SHP77 (cell line): ENCODE measurements at places on chromosomes 6 and 20.
A peak's percentile ranks its signal among the peaks of the same experiment; 100 is the strongest.

DNA sequence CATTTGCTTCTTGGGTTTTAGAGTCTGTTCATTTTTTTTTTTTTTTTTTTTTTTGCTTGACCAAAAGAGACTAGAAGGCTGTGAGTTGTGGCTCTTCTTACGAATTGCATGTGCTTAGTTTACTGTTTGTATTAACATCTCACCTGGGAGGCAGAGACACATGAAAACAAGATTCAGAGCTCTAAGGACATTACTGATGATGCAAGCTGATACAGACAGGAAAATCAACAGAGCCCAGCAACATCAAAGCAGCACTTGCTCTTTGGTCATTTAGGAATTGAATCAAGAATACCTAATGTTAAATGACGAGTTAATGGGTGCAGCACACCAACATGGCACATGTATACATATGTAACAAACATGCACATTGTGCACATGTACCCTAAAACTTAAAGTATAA lies 55.7 kb upstream of the HS3ST5 start:
- DNase-seq, result no peak

- no peak for DNase-seq
These were observed 36.0 kb upstream of the MPC1 start for GRCh38 chr6:166418691-166419143.

GRCh38 chr20:2814076-2814475 lies 711 bp upstream of the C20orf141 start:
- DNase-seq, result no peak

- DNase-seq, result no peak
These were observed 132.4 kb upstream of the MAFB start for GRCh38 chr20:40821429-40821828.

GRCh38 chr20:1660246-1660645 lies 2.7 kb upstream of the SIRPG start:
- no peak for DNase-seq

DNA sequence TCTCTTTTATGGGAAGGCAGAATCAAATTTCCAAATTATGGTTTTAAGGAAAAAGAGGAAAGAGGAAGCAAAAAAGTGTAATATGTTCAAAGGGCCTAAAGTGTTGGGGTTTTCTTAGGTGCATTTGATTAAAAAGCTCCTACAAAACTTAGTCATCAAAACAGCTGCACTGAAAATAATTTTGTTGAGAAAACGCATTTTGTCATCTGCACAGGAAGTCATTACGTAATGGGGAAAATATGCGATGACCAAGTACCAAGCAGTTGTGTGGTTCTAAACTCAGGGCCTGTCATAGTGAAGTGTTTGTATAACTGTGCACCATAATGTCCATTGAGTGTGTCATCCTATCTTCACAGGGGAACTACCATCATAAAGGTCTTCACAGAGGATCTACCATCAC lies 15.6 kb downstream of the HAO1 start:
- peak; percentile 6 for DNase-seq

DNA sequence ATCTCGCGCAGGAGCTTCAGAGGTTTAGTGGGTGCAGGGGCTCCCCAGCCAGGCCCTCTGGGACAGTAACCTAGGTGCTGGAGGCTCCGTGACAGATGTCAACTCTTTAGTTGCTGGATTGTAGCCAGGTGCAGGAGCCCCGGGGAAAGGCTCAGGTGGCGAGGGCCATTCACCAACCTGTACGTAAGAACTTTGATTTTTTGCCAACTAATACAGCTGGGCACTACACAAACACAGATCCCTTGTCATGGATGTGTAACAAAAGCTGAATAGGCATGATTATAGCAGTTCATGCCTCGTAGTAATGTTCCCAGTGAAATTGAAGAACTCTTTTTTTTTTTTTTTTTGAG lies 82.6 kb downstream of the CDC5L start:
- DNase-seq, result peak; percentile 85

- DNase-seq, result no peak
These were observed 36.0 kb upstream of the IRF4 start for GRCh38 chr6:355373-356208.

DNA sequence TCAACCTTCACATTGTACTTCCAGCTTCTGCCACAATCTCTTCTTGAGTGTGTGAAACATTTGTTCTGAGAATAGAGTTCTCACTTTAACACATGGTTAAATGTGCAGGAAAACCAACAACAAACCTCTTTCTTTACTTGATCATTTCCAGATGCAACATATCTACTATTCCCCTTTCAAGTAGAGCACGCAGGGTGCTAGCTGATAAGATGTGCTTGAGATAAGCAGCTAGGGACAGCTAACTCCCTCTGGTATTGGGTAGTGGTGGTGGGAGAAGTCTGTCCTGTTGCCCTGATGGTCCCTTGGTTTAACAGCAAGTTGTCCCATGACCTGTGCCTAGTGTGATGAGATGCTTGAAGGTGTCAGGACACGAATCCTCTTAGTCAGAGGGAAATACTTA lies 15.4 kb upstream of the HMGCLL1 start:
- no peak for DNase-seq

DNA sequence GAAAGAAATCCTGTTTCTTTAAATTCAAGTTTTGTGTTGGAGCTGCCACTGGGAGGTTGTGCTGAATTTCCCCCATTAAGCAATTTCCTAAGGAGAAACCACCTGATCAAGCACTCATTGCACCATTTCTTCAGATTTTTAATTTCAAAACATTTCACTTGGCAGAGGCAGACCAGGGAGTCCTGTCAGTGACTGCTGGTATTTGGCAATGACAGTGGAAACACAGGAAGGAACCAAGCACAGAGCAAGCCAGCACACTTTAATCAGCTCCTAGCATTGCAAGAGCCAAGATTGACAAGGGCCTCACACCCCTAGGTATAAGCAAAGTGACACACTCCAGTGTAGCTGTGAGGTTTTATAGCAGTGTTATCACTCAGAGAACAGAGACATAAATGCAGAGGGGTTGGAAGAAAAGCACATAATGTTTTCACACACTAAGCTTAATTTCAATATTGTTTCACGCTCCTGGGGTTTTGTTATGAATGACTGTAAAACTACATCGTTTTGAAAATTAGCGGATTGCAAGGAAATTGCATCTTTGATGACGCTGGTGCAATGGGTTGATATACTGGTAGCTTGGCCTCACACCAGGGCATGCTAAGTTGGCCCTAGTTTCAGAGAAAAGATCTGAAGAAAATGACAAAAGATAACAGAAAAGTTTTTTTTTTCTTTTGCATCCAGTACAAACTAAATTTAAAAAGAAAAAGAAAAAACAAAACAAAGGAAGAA lies 768.4 kb downstream of the TFAP2A start:
- no peak for DNase-seq

DNA sequence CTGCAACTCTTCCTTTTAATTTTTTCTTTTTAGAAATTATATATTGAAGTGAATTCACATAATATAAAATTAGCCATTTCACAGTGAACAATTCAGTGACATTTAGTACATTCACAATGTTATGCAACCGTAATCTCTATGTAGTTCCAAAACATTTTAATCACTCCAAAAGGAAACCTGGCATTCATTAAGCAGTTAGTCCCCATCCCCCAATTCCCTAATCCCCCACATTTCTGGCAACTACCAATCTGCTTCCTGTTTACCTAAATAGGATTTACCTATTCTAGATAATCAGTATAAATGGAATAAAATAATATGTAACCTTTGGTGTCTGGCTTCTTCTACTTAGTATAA lies 8.5 kb upstream of the DDX27 start:
- no peak for DNase-seq
